Glomerular endothelial cell (primary cell): ENCODE measurements at places on chromosomes 12 and 14. TPM values are rescaled to one million over a fixed set of nuclear protein-coding genes. Genes with fewer than 3 reads are reported as not detected.

Gene ARHGDIB
- total RNA-seq: 272 and 438 TPM in 2 replicates

Gene NFE2
- total RNA-seq: not detected in 2 replicates

Gene TUBA1C
- total RNA-seq: 522 and 561 TPM in 2 replicates

Gene MYO1H
- total RNA-seq: not detected in 2 replicates

Gene TMTC2
- 6.2 and 8.8 TPM in 2 replicates for total RNA-seq
